ENCODE measurements at places on chromosomes 1 and 21.

GRCh38 chr1:52585474-52585873, 16.7 kb upstream of the GPX7 start:
- DNase-seq, result no peak

- DNase-seq, result no peak
These were observed 46.1 kb downstream of the SLC44A3 start for GRCh38 chr1:94866164-94866807.

DNA sequence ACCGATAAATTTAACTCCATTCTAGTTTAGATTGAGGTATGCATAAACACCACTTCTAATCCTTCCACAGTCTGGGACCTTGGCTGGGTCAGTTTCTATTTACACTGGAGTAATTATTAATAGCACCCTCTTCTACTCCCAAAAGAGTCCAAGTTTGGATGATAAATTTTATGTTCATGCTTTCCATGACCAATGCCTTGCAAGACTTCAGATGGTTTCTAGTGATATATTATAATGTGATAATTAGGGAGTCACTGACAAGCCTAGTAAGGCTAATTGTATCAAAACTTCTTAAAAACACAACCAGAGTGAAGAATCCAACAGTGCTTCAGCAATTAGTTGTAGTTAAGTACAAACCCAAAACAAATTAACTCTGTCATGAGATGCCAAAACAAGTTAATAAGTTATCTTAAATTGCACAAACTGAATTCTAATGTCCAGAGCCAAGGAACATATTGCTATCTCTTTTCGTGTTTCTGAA, 489.6 kb downstream of the TTLL7 start:
- DNase-seq, result no peak

DNA sequence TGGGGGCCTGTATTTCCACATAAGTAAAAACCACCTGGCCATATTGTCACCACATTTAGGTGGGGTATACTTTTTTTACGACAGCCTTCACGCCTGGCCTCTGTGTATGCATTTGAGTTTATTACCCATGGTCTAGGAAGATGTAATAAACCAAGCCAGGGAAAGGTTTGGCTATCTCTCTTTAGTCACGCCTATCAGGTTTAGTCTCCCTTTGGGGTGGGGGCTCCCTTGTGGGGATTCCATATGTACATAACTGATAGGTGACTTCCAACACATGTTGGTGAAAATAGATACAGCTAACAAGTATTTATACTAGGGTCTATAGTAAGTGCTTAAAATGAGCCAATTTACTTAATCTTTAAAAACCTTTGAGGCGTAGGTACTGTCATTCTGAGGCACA, 4.2 kb downstream of the YBX1 start:
- DNase-seq, result peak; percentile 74

DNA sequence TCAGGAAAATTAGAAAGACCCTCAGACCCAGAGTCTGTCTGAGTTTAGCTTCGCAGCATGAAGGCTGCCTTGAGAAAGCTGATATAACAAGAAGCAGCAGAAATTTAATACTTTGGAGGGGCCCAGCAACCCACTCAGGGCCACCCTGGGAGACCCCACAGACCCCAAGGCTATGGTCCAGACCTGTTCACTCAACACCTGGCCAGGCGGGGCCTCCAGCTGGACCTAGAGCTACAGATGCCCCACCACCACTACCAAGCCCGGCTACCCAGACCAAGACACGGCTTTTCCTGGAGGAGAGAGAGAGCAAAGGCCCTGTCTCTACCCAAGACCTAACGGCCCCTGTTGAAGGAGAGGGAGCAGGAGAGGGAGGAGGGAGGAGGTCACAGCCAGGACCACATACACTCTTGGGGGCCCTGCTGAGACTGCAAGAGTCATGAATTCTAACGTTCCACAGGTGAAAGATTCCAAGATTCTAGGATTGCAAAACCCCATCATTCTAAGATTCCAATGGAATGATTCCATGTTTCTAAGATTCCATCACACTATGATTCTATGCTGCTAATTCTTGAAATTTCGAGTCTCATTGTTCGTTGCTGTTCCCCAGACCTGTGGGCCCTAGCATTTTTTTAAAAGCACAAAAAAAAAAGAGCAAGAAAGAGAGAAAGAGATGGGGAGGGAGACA, 53.2 kb downstream of the LACTBL1 start:
- no peak for DNase-seq

DNA sequence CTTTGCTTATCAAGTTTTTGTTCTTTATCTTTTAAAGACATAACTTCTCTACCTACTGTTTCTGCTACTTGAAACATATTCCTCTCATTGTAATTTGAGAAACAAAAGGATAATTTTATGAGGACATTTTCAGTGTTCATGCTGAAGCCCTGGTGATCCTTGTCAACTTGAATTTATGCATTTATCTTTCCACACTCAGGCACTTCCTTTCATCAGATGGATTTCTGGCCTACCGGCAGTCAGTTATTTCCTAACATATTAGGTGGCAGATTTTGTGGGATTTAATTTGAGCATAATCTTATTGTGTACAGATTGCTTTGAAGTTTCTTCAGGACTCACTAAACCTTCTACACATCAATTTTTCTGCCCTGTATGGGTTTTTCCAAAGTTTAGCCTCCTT, 75.0 kb downstream of the RGL1 start:
- DNase-seq, result no peak

GRCh38 chr1:28973596-28974421, 59.4 kb downstream of the EPB41 start:
- peak; percentile 38 for DNase-seq

- no peak for DNase-seq
These were observed 981.2 kb downstream of the TTLL7 start for GRCh38 chr1:83017701-83018100.

- DNase-seq, result no peak
These were observed 183.6 kb upstream of the L1TD1 start for GRCh38 chr1:62011006-62011405.

GRCh38 chr1:221316491-221317056, 425.3 kb downstream of the DUSP10 start:
- no peak for DNase-seq

GRCh38 chr1:84410328-84411095, 12.2 kb downstream of the DNASE2B start:
- DNase-seq, result no peak

GRCh38 chr1:29985606-29985945, 737.8 kb downstream of the MATN1 start:
- DNase-seq, result no peak

DNA sequence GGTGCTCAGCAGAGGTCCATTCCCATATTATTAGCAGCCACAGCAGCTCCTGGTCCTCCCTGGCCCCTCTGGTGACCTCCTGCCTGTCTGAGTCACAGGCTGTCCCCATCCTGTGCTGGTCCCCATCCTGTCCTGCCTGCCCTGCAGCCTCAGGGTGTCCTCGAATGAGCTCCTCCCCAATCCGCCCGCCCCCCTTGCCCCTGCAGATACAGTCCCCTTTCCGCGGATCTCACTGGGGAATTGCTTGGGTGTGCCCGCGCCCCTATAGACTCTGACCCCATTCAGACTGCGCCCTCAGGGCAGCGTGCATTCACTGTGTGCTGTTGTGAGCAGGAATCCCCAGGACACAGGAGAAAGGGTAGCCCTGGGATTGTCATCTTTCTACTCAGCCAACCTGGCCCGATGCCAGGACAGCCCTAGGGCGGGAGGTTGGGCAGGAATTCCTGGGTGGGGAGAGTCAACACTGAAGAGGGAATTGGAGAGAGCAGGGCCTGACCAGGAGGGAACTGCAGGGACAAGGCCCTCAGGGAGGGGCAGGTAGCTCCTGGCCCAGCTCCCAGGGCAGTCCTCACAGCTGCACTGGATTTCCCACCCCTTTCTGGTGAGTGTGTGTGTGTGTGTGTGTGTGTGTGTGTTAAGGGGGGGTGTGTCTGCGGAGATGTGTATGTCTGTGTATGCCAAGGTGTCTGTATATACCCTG, 1.1 kb upstream of the GUCA2A start:
- DNase-seq, result no peak

DNA sequence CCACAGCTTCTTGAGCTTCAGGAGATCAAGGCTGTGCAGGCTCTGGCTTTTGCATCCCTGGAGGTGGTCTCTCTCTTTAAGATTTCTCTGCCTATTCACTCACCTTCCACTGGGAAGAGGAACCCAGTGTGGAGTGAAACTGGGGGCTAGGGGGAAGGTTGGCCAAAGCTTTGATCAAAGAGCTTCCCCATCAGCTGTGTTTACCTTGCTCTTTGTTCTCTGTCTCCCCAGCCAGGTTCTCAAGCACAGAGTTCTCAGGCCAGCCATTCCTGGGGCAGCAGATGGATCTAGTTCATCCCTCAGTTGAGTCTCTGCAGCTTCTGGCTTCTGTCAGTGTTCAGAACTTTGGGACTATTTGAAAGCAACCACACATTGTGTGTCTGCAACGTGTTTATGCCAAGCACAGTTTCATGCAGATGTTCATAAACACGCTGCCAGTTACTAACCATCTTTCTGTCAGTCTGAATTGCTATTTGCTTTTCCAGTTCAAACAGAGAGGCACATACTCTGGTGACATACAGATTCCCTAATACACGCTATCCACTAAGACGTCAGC, 17.2 kb upstream of the MRPS14 start:
- DNase-seq, result no peak

DNA sequence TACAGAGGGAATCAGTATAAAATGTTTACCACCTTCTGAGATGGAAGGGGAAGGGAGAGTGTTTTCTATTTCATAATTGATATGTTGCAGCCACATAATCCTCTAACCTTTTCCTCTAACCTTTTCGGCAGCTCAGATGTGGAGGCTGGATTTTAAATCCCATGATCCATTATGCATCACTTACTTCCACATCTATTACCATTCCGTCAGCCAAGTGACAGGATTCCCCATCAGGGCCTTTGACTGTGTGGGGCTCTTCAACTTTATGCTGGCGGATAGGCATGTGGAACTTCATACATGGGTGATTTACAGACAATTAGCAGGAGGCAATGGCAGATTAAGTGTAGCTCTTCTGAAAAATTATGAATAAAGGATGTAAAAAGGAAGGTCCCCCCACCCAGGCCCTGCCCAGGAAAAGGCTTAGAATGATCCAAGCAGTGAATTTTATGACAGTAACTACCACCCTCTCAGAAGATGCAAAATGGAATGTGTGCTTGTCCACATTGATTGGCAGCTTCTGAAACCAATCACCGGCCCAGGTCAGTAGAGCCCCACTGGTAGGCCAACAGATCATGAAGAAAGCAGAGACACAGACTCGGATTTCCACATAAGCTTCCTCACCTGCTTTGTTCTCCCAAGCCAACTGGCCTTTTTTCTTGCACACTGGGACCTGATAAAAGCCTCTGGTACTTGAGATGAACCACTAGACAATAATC, 147.0 kb downstream of the ST6GALNAC5 start:
- no peak for DNase-seq

- DNase-seq, result peak; percentile 20
These were observed 44.5 kb downstream of the SLC22A15 start for GRCh38 chr1:116020668-116021272.

DNA sequence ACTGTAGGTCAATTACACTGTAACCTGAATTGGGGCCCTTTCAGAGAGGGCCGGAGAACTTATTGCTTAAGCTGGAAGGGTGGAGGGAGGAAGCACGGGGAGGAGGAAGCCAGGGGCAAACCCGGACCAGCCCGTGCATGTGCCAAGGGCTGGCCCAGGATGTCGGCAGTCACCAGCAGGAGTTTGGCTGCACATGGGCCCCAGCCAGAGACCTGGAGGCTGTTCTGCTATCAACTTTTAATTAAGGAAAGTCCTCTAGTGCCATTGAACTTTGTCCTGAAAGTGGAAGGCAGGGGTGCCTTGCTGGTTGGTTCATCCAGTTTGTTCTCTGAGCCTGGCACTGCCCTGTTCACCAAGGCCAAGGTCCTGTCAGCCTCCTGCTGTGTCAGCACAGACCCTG, 200.8 kb upstream of the VAMP3 start:
- DNase-seq, result no peak

- no peak for DNase-seq
These were observed 10.3 kb downstream of the DUSP23 start for GRCh38 chr1:159791031-159791430.

GRCh38 chr1:236363237-236363636, 30.8 kb upstream of the EDARADD start:
- no peak for DNase-seq

GRCh38 chr1:214676747-214677146, 73.8 kb downstream of the CENPF start:
- no peak for DNase-seq

DNA sequence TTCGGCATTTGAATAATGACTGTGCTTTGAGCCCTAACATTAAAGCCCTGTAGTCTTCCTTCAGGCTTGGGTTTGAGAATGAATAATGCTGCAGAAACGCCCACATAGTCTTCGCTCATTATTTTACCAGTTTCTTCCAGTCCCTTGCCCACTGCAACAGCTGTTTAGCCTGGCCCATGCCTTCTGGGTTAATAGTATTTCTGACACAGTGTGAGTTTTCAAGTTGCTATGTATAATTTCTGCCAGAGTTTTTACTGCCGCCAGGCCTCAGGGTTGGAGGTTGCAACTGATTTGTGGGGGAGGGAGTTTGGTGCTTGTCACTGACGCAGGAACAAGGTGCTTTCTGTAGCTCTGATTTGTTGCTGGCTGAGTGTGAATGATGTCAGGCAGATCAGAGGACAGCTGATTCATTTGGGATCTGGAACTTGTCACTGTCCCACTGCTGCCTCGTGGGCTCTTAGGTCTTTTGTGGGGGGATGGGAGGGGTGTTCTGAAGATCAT, 109.8 kb downstream of the MAST2 start:
- no peak for DNase-seq

DNA sequence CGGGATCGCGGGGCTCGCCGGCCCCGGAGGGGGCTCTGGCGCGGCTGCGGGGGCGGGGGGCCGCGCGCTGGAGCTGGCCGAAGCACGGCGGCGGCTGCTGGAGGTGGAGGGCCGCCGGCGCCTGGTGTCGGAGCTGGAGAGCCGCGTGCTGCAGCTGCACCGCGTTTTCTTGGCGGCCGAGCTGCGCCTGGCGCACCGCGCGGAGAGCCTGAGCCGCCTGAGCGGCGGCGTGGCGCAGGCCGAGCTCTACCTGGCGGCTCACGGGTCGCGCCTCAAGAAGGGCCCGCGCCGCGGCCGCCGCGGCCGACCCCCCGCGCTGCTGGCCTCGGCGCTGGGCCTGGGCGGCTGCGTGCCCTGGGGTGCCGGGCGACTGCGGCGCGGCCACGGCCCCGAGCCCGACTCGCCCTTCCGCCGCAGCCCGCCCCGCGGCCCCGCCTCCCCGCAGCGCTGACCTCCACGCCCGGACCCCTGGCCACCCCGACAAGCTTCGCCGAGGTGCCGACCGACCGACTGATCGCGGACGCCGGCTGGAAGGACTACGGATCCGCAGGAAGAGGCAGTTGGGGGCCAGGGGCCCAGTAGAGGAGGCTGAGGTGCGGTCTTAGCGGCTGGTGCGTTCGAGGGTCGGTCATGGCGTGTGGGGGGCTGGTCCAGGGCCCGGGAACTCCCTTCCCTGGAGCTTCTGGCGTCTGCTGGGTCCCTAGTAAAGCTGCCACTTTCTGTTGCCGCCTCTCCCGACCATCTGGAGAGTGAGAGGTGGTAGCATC, 711 bp downstream of the TRNP1 start:
- no peak for DNase-seq

GRCh38 chr1:178450871-178451270, 45.9 kb downstream of the CLEC20A start:
- DNase-seq, result no peak

GRCh38 chr1:116262995-116263385, 110.1 kb upstream of the ATP1A1 start:
- DNase-seq, result no peak

Data from hematopoietic multipotent progenitor cell treated with erythropoietin and hydrocortisone succinate and interleukin-3 and kit ligand, for 17 days (in vitro differentiated cells).